GM04503 (cell line): ENCODE measurements at places on chromosomes 3 and 15.

DNA sequence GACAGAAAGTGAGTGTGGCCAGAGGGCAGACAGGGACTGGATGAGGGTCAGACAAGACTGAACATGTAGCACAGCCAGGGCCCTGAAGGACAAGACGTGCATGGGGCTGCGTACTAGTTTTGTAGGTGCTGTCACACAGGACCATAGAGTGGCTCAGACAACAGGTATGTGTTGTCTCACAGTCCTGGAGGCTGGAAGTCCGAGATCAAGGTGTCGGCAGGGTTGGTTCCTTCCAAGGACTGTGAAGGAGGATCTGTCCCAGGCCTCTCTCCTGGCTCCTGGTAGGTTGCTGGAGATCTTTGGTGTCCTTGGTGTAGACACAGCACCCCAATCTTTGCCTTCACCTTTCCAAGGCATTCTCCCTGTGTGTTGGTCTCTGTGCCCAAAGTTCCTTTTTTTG is 136.4 kb downstream of the SRGAP3 start:
- DNase-seq, result no peak

- no peak for DNase-seq
Measured at GRCh38 chr3:195563317-195563716, 20.2 kb upstream of the PPP1R2 start.

- no peak for DNase-seq
Measured at GRCh38 chr15:89758283-89758682, 7.2 kb upstream of the MESP1 start.

GRCh38 chr3:11047500-11047899 is 55.0 kb downstream of the SLC6A1 start:
- no peak for DNase-seq

DNA sequence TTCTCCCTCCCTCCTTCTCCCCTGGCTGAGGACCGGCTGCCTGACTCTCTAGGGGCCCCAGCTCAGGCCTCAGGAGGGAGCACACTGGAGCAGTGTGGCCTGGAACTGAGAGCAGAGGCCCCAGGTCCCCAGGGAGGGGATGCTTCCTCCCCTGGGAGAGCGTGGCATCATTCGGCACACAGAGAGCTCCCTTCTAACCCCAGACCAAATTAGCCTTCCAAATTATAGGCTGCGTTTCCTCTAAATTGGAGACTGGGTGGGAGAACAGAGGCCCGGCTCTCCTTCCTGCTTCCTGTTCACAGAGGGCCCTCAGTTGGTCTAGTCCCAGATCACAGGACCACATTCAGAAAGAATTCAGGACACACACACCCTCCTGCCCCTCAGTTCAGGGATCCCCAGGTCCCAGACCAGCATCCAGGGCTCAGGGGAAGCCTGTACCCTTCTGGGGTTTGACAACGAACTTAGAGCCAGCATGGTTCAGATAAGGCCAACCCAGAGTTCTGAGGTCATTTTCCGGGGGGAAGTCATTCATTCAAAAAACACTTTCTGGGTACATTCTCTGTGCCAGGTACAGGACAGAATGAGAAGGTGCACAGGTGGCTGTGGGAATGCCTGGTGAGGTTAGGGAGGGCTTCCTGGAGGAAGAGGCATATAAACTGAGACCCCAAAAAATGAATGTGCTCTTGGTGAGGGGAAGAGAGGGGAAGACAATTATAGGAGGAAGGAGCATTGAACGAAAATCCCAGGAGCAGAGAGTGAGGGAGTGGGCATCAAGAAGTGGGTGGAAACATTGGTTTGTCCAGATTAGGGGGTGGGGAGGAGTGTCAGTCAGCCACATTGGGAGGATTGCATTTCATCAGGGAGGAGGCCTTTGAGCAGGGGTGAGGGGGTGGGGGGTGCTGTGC is 28.4 kb upstream of the RPL29 start:
- no peak for DNase-seq

GRCh38 chr15:47397655-47398054 is 319.6 kb upstream of the SEMA6D start:
- DNase-seq, result no peak

GRCh38 chr15:77625376-77625775 is 7.3 kb downstream of the LINGO1 start:
- DNase-seq, result no peak

DNA sequence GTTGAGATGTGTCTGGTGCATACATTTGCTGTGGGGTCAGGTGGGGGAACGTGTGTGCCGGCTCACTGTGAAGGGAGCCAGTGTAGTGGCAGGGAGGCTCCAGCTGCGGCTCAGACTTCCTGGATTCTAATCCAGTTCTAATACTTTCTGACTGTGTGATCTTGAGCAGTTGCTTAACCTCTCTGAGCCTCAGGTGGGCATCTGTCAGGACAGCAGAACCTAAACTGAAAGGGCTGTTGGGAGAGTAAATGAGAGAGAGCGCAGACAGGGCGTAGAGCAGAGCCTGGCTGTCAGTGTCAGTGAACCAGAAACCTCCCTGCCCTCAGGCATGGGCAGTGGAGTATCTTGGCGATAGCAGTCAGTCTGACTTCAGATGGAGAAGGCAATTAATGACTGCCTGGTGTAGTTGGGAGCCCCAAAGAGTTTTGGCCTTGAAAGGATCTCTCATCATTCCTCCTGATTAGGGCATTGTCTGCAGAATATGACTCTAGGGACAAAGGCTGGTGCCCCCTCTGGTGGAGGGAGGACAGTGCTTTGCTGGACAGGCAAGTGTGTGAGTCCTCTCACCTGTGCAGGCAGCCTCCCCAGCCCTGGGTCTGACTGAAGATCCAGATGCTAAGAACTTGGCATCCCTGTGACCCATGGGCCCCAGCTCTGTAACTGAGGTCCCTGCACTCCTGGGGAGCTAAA is 9.6 kb downstream of the KBTBD13 start:
- DNase-seq, result no peak

GRCh38 chr3:150083655-150084042 is 113.0 kb upstream of the PFN2 start:
- DNase-seq, result no peak
